Urothelium cell line (cell line): ENCODE measurements at places on chromosomes 6 and 20.

GRCh38 chr6:151376440-151376839, 14.9 kb downstream of the ZBTB2 start:
- DNase-seq: no peak

- DNase-seq: peak; percentile 54
Observed at GRCh38 chr20:8043687-8044282, 24.2 kb upstream of the TMX4 start.

GRCh38 chr20:40983898-40984297, 44.7 kb upstream of the TOP1 start:
- no peak for DNase-seq

DNA sequence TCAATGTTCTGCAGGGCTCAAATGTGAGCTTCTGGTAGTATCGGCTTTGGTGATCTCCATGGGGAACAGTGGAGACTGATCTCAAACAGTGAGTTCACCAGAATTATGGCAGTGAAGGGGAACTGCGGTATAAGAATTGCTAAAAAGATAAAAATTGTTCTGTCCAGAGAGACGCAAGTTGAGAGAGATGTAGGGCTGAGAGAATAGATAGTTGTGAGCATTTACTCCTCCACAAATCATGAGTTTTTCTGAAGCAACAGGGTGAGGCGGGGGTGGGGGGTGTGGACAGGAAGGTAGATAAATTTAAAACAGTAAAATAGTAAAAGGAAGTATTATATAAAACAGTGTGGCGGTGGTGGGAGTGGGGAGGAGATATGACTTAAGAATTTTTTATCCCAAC, 98.6 kb upstream of the NEDD9 start:
- DNase-seq: no peak

- peak; percentile 71 for DNase-seq
Observed at GRCh38 chr20:49676581-49677291, 36.9 kb downstream of the B4GALT5 start.

DNA sequence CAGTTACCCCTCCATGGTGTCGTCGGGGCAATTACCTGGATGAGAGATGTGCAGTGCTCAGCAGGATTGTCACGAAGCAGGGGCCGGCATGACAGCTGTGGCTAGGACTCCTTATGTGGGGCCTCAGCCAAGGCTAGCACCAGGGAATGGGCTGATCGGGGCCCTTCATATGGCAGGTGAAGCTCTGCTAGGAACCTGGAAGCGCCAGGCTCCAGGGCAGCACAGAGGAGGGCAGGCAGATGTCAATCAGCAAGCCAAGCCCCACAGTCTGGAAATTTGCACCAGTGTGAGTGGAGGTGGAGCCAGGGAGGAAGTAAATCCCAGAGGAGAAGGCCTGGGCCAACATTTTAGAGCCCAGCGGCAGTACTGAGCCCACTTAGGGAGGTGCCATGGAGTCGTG, 21.2 kb downstream of the SYNDIG1 start:
- DNase-seq: no peak

DNA sequence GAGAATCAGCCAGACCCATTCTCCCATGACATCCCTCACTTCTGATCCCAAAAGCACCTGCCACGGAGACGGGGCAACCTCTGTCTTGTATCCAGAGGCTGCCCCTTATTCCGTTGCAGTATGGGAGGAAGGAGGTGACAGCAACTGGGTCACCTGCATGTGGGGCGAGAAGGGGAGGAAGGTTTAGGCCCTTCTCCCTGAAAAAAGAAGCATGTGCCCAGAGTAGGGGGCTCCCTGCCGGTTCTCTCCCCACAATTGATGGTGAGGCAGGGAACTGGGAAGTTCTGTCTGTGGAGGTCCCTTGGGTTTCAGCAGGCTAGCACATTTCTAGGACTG, 49.3 kb upstream of the FANCE start:
- no peak for DNase-seq

DNA sequence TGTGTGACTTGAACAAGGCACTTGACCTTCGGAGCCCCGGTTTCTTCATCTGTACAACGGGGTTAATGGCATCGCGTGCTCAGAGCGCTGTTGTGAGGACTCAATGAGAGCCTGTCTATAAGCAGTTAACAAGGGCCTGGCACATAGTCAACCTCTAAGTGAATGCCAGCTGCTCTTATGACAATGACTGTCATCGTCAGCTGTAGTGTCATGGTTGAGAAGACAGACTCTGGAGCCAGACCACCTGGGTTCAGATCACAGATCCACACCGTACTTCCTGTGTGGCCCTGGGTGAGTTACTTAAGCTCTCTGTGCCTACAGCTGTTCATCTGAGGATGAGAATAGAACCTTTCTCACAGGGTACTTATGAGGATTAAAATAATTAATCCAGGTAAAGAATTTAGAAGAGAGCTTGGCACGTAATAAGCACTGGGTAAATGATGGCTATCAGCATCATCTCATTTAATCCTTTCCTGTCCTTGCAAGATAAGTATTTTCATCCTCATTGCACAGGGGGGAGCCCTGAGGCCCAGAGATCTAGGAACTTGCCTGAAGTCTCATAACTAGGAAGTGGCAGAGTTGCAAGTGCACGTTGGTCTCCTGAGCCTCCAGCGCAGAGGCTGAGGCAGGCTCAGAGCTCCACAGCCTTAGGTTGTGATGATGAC, 105.3 kb downstream of the EYA2 start:
- no peak for DNase-seq
